ENCODE measurements at places on chromosomes 1 and 21.
A peak's percentile ranks its signal among the peaks of the same experiment; 100 is the strongest.

DNA sequence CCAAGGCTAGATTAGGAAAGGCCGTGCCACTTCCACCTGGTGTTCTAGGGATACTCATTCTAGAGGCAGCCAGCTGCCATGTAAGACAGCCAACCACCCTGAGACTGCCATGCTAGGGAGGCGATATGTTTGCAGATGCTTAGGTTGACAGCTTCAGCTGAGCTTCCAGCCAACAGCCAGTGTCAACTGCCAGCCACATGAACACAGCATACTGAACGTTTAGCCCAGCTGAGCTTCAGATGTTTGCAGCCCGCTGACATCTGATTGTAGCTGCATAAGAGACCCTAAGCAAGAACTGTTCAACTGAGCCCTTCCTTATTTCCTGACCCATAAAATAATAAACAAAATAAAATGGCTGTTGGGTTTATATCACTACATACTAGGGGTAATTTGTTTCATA, 5.0 kb upstream of the KCNC4 start:
- DNase-seq = no peak

GRCh38 chr1:48540587-48540986, 68.6 kb upstream of the SPATA6 start:
- DNase-seq = no peak

- peak; percentile 64 for DNase-seq
Measured at GRCh38 chr1:225445639-225446594, 18.1 kb upstream of the LBR start.

- no peak for DNase-seq
Measured at GRCh38 chr1:11893907-11894251, 32.3 kb downstream of the KIAA2013 start.

DNA sequence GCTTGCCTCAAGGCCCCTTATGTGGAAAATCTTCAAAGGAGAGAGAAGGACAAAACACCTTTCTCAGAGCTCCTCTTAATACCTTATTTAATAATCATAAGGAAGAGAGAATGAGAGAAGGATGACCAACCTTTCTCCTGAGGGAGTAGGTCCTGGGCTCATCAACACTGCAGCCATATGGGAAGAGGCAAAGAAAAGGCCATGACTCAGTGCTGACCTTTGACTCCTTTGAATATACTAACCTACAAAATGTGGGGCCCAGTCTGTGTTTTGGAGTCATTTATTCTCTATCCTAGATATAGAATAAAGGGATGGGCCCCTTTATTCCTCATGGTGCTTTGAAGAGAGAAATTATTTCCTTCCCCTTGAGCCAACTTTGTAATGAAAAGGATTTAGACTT, 38.3 kb downstream of the CAMSAP2 start:
- DNase-seq = no peak

DNA sequence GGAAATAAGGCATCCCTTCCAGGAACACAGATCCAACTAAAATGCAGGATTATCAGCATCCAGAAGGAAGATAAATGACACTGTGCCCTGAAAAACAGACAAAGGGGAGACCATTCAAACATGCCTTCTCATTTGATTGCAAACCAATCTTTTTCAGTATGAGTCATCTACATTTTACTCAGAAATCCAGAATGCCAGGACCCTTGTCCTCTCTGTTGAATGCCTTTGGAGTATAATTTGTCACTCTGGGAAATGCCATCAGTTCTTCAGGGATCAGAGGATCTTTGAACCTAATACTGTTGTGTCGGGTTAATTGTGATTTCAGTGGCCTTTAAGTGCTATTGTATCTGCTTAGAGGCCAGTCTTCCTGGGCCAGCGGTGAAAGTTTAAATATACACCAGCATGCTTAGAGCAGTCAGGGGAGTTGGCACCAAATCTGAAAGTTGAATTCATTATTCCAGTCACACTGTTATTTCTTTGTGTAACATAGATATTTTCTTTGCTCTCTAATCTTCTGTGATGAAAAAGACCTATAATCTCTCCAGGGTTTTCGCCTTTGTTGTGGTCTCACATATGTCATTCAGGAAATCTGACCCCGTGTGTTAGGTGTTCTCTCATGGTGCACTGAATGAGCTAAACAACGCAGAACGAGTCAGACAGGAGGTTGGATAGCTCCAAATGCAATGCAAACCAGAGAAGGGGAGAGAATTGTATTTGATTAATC, 364.8 kb upstream of the SGIP1 start:
- DNase-seq = no peak

- DNase-seq = no peak
Measured at GRCh38 chr1:193222056-193222615, 35.7 kb upstream of the B3GALT2 start.

- DNase-seq = no peak
Measured at GRCh38 chr1:28646040-28646439, 2.4 kb upstream of the RNU11 start.

DNA sequence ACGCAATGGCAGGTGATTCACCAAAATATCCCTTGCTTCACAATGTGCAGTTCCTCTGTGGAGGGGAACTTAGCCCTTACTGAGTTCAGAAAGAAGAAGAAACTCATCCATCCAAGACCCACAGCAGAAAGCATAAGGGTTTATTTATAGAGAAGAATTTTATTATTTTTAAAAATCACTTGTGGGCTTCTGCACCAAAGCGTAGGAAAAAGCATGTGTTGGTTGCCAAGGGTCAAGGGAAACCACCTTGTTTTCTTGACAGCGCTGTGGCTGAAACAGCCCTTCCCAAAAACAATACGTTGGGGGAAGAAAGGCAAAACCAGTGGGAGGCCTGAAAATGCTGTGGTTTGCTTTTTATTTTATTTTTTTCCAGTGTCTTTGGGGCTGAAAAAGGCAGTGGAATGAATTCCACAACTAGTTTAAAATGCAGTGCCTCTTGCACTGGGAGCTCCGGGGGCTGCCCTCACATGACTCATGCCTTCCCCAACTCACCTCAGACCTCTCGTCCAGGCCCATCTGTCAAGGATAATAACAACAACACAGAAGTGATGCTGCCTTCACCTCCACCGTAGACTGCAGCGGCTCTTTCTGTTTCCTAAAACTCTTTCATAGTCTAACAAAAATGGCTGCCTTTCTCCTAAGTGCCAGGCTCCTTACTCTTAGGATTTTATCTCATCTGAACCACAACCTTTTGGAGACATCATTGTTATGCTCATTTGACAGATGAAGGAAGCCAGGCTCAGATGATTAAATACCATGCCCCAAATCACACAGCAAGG, 224.2 kb upstream of the JUN start:
- DNase-seq = no peak

GRCh38 chr1:212355230-212355969, 59.3 kb downstream of the PACC1 start:
- no peak for DNase-seq

GRCh38 chr1:38892976-38893375, 11.6 kb upstream of the GJA9 start:
- DNase-seq = no peak

GRCh38 chr1:116432655-116433265, 59.7 kb downstream of the ATP1A1 start:
- DNase-seq = no peak

GRCh38 chr1:150841626-150842025, 33.6 kb upstream of the CTSK start:
- no peak for DNase-seq

GRCh38 chr1:199979071-199979470, 48.4 kb upstream of the NR5A2 start:
- no peak for DNase-seq

- DNase-seq = no peak
Measured at GRCh38 chr1:168472223-168472622, 71.6 kb downstream of the XCL2 start.

GRCh38 chr21:37223804-37224345, 43.3 kb downstream of the VPS26C start:
- peak; percentile 42 for DNase-seq

DNA sequence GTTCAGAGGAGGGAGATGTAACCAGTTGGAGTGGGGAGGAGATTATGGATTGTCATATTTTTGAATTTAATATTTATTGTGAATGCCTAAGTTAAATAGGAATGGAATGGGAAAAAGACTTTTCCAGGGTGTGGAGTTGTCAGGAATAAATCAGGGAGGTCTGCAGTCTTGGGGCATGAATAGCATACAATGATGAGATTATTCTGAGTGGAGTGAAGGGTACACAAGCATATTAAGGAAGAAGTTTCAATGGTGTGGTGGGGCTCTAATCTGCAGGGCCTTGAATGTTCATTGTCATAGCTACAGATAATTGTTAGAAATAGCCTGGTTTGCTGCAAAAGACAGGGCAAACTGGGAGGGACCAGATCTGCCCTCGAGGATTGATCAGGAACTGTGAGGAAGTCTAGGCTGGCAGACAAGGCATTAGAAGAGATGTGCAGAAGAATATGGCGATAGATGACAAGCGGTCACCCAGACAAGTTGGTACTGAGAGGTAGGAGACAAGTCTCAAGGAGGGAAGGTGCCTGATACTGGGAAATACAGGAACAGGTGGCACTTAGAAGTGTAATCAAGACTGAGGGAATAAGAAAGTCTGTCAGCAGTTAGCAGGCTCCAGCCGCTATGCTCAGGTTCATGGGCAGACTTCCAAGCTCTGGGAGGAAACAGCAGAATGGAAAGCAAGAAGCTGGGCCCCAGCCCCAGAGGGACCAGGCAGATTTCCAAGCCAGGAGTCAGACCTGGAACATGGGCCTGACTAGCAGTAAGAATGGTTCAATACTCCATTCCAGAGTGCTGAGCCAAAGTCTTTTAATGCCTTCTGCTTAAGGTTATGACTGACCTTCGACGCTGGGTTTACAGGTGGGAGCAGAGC, 20.9 kb upstream of the RGL1 start:
- DNase-seq = peak; percentile 78

DNA sequence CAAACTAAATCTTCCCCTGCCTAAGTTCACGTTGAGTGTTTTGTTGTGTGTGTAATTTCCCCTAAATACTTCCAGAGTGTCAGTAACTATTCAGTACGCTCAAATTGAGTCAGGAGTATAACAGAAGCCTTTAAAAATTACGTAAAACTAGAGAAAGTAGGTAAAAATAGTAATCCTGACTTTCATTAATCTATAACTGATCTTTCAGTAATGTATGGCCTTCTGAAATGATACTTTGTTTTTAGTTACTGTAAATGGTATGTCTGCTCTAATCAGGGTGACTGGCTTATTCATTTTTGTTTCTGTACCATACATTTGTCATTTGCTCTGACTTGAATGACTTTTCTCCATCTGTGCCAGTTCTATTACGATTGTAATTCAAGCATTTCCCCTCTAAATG, 29.4 kb downstream of the MIER1 start:
- no peak for DNase-seq

DNA sequence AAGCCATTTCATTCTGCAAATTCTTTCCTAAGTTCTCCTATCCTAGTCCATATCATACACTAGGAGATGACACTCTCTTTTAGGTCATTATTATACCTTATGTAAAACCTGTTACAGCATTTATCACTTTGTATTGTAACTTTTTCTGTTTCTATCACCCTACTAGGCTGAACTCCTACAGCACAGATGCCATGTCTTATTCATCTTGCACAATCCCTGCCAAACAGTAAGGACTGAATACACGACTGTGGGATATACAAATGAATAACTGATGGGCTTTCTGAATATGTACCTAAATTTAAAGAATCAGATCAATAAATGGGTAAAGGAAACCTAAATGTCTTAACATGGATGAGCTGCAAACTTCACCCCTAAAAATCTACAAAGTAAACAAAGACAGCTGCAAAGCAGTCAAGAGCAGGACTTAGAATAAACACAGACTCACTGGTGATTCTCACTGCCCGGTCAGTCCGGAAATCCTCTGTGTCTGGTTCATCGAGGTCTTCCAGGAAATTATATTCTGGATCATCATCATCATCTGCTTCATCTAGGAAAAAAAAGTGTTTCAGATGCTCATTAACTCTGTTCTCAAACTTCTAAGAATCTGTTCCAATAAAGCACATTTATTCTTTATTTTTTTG, 62.3 kb downstream of the GON4L start:
- DNase-seq = no peak

GRCh38 chr1:232174306-232174705, 455.6 kb downstream of the SIPA1L2 start:
- DNase-seq = no peak

GRCh38 chr1:206699626-206700025, 14.9 kb downstream of the MAPKAPK2 start:
- no peak for DNase-seq

DNA sequence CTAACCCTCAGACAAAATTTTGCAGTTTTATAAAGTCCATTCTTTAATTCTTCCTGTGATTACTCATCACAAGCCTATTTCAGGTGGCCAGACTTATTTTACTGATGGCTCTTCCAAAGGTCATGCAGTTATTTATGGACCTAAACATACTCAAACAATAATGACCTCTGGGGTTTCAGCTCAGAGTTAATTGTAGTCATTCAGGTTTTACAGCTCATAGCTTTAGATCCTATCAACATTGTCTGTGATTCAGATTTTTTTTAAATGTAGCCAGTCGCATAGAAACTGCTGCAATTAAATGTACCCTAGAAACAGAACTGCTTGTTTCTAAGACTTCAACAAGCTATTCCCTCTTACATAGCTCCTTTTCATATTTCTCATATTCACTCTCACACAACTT, 270.8 kb downstream of the COL11A1 start:
- no peak for DNase-seq

DNA sequence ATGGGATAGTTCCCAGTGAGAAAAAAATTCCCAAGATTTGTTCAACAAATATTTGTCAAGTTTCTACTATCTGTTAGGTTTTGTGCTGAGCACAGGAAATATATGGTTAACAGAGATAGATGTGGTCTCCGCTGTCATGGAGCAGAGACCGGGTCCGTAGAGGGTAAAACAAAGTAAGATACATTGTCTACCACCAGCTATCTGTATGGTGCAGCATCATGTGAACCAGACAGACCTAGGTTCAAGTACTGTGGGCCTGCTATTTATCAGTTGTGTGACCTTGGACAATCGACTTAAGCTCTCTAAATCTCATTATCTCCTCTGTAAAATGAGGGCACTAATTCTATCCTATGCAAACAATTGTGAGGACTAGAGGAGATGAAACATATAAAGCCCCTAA, 109.8 kb downstream of the DUSP10 start:
- DNase-seq = no peak

DNA sequence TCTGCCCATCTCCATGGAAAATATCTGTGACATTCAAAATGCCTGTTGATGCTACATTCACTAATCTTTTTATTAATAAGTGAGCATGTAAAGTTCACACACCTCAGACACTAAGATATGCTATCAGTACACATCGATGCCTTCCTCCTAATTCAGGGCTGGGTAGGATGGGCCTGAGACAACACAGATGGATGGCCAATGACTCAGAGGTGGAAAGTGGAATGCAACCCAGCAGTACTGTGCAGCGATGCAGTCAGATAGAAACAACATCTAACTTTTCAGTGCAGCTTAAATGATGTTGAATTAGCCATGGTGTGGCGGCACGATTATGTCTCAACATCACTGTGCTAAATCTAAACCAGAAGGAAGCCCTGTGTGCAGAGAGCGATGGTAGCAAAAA, 161.6 kb upstream of the KCNJ15 start:
- DNase-seq = no peak

- no peak for DNase-seq
Measured at GRCh38 chr1:234309243-234309597, 64.0 kb upstream of the COA6 start.

GRCh38 chr1:97599447-97599846, 321.4 kb downstream of the DPYD start:
- no peak for DNase-seq

All from lower leg skin (tissue), 4 donors.